ENCODE measurements at places on chromosomes 1 and 21.

DNA sequence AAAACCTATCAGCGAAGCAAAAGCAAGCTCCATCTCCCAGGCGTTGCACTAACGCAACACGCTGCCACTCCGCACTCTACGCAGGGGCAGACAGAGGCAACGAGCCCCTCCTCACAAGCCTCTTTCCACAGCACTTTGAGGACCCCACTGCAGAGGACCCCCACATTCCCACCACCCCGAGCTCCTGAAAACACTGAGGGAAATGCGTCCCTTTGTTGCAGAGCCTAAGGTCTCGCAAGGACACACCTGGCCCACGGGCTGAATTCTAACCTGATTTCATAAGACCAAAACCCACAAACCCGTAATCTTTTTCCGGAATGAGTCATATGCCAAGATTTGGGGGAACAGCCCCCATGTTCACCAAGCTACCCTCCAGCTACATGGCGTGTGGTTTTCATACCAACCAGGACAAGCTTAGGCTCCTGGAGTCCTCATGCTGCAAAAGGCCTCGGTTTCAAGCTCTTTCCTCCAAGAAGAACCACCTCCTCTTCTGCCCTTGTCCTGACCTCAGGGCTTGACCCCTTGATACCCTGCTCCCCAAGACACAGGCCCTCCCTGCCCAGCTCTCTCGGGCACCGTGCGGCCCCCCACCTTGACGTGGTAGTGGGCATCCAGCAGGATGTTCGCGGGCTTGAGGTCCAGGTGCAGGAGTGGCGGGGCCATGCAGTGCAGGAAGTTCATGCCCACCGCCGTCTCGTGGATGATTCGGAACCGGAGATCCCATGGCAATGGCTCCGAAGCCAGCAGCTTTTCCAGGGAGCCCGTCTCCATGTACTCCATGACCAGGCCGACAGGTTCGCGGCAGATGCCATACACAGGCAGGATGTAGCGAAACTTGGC is 10.7 kb downstream of the RIPK4 start:
- DNase-seq, result no peak

GRCh38 chr1:65407877-65408276 is 12.6 kb upstream of the LEPR start:
- DNase-seq, result no peak

DNA sequence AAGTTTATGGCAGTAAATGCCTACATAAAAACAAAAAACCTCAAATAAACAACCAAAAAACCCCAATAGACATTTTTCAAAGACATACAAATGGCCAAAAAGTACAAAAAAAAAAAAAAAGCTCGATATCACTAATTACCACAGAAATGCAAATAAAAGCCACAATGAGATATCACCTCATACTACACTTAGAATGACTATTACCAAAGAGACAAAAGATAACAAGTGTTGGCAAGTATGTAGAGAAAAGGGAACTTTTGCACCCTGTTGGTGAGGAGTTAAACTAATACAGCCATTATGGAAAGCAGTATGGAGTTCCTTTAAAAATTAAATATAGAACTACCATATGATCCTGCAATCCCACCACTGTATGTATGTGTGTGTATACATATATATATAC is 21.1 kb downstream of the SLC25A24 start:
- DNase-seq, result no peak

- DNase-seq, result peak; percentile 75
Observed at GRCh38 chr1:43991476-43992231, at the start of gene CCDC24. CCDC24 (plus strand) TSS chr1:43991599; CDS start chr1:43991879, 280 bp downstream.

DNA sequence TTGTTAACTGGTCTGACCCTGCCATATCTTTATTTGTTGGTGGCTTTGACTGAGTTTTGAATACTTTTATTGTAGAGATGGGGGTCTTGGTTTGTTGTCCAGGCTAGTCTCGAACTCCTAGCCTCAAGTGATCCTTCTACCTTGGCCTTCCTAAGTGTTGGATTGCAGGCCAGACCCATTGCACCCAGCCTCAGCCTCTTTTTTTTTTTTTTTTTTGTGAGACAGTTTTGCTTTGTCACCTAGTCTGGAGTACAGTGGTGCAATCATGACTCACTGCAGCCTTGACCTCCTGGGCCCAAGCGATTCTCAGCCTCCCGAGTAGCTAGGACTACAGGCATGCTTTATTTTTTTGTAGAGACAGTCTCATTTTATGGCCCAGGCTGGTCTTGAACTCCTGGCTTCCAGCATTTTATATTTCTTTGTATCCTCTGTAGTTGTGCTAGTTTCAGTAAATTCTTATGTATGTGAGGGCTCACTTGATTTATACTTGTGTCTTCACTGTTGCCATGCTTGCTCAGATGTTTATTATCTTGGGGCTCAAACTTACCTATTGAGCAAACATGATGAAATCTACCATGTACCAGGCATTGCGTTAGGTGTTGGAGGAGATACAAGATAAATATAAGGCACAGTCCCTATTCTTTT is 24.1 kb downstream of the THRAP3 start:
- no peak for DNase-seq

GRCh38 chr21:17903929-17904639 is 84.9 kb upstream of the C21orf91 start:
- DNase-seq, result no peak

DNA sequence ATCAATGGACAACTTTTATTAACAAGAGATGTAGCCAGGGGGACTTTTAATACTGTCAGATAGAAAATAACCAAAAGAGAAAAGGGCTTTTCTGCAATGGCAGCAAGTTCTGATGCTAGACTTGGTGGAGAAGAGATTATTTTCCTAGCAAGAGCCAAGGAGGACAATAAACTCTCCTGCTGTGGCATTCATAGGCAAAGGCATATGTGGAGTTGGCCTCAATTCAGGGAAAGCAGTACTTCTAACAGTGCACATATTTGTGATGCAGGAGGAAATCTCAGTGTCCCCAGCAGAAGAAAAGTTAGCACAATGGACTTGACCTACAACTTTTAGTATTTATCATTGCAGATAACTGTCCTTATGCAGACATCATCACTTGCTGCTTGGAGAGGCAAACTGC is 75.1 kb upstream of the GRIK1 start:
- peak; percentile 8 for DNase-seq

DNA sequence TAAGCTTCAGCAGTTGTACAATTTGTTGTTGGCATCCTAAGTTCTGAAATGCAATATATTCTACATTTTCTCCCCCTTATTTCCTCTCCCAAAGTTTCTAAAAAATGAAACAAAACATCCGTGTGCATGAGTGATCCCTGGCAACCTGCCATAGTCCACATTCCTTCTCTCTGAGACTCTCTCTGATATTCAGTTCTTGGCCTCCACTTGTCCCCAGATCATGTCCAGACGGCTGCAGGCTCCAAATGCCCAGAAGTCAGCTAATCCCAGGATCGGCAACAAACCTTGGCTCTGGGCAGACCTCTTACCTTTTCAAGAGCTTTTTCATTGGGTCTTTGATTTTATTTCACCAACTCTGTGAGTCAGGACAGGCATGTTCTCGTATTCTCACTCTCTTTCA is 187.8 kb downstream of the ETS2 start:
- DNase-seq, result no peak

DNA sequence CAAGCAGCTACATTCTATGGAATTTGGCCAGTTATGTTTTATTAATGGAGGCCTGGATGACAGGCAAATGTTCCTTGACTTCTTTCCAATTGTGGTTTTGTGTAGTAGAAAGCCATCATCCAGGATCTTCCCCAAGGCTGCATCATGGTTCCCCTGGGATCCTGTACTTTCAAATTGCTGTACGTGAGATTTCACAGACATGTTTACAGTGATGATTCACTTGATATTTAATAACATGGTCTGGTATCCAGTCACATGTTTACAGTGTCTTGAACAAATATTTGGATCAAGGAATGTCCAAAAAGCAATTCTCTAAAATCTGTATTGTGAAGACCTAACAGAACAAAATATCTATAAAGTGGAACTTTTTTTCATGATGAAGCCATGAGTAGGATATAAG is 68.3 kb upstream of the ST6GALNAC3 start:
- DNase-seq, result no peak

DNA sequence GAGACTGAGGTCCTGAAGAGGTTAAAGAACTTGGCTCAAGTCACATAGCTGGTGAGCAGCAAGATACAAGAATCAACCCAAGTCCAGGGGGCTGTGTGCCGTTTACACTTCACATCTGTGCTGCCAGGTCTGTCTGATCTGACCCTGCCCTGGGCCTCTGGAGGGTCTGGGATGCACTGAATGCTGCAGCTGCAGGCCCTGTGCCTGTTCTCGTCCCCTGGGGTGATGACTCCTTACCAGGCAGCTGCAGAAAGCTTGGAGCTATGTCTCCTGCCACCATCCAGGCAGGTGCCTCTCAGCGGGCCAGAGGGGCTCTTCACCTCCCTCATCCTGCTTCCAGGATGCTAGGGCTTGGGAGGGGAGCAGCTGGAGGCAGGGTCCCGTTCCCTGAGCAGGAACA is 63.5 kb downstream of the LRRN2 start:
- no peak for DNase-seq

DNA sequence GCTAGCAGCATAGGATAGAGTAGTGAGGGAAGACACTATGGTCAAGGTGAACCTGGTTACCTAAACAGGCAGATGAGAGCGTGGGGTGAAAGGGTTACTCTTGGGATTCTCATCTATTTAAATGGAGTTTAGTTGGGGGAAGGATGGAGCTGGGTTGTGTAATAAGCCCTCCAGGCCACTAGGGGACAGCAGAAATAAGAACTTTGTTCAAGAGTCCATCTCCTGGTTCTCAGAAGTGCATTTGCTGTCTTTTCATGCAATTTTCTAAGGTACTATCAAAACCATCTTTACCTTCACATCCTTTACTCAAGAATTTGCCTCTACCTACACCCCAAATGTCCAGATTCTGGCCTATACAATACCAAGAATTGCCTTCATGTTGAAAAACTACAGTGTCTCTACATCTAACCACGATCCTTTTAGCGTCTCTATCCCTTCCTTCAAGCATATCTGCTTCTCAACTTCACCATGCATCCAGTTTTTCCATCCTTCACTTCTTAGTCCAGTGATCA is 28.0 kb downstream of the SLAMF1 start:
- DNase-seq, result no peak

GRCh38 chr1:247884797-247885413 is 10.5 kb upstream of the OR2W3 start:
- DNase-seq, result no peak

DNA sequence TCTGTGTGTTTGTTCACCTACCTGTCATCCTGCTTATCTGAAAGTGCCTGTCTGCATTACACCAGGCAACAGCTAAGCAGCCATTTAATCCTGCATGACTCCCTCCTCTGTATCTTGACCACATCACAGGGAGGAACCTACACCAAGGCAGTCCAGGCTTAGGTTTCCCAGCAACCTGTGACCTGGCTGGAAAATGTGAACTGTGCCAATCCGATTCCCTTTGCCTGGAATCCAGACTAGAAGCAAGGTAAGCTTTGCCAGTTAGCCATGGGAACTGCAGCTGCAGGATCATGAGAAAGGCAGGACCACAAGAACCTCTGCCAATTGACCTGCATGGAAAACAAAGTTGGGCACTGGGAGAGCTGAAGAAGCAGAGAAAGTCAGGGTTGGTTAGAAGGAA is 6.3 kb upstream of the ATP1B1 start:
- no peak for DNase-seq

DNA sequence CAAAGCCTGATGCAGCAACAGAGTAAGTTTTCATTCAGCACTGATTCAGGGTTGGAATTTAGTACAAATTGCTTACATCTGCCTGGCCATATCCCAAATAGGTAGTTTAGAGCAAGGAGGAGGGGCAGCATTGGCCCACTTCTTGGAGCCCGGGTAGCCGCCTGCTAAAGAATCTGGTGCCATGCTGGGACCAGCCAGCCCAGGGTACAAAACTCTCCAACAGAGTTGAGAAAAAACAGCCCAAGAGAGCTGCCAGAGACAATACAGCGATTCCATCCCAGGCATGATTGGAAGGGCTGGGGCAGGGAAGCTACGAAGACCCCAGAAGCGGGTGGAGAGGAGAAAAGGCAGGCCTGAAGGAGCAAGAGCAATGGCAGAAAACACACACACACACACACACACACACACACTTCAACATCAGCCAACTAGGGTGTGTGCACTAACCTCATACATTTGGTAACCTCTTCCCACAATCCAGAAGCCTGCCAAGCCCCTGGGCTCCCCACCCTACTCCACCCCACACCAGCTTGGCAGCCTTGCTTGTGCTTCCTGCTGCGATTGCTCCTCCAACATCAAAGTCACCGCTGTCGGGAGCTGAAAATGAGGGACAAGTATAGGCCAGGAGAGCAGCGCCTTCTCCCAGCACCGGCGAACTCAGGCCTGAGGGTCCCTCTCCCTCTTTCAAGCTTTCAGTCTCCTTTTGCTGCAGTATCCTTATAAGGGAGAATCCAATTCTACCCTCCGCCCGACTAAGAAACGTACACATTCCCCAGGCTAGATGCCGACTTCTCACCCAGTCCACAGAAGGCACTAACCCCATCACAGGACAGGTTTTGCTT is 1.2 kb downstream of the PIK3C2B start:
- no peak for DNase-seq

DNA sequence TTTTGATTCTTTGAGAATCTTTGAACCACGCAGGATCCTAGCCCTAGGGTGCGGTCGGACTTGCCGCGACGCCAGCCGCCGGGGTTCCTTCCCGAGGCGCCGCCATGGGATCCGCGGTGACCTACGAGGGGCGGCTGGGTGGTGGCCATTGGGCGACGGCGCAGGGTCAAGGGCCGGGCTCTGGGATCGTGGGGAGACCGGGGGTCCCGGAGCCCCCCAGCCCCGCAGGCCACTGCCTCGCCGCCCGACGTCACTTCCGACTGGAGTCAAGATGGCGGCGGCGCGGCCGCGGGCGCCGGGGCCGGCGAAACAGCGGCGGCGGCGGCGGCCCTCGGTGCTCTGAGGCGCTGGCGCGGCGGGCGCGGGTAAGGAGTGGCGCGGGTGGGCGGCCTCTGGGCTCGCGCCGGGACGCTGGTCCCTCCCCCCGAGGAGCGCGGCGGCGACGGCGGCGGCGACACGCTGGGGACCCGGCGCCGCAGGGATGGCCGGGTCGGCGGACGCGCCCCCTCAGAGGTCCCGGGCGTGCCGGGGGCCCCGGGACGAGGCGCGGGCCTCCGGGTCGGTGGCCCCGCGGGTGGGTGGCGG is at the start of gene PRDM2:
PRDM2 (plus strand) TSS at position 253 of the 585 bp plus-strand sequence. CDS start 15,418 bp downstream, outside the sequence.
- peak; percentile 22 for DNase-seq

- no peak for DNase-seq
Observed at GRCh38 chr21:29145354-29145782, 14.9 kb downstream of the MAP3K7CL start.

DNA sequence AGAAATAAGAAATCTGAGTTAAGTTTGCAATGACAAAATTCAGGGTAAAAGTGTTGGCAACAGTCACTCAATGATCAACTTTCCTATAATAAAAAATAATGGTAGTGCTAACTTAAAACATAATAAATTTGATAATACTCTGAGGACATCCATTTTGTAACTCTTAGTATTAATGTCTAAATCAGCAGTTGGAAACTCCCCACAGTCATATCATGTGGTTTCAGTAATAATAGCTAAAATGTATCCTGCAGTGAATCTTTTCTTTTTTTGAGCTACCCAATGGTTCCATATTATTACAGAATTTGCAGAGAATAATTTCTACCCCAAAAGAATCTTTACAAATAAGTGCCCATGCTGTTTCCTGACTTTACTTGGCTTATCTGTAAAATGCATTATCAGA is 286.7 kb downstream of the PTPRC start:
- DNase-seq, result no peak
